ENCODE measurements at places on chromosomes 4 and X. TPM values are rescaled to one million over a fixed set of nuclear protein-coding genes. Genes with fewer than 3 reads are reported as not detected.
A peak's percentile ranks its signal among the peaks of the same experiment; 100 is the strongest.

DNA sequence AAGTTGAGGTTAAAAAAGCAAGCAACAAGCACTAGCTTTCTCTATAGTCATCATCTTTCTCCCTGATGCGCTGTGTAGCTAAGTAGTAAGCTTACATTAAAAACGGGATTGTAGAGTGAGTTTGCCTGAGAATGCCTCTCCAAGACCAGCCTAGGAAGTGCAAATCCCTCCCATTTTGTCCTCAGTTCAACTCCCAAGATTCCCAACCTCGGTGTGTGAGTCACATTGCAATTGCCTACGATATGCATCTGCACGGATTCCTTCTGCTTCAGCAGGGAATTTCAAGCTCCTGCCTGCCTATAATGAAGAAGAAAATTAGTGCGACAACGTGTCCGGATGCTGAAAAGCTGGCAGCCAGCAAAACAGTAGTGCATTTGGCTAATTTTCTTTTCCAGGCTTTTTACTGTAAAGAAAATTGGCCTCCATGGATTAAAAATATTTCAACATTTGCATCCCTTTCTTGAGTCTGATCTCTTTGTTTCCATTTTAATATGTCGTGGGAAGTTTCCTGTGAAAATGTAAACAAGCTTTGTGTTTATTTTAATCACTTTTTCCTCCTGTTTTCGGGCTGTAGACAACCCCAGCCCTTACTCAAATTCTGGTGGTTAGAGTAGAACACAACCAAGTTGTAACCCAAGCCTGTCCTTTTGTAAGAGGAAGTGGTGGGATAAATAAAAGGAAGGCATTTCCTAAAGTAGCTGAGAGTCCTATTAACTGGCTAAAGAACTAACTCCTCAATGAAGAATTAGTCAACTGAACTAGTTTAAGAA lies 58.4 kb upstream of the TET2 start:
- no peaks in the 10 kb centered on the region for H3K27me3 ChIP-seq
- H3K4me3 ChIP-seq: peak overlapping the region; percentile 64
- peak overlapping the region; percentile 85 for H3K27ac ChIP-seq
- DNase-seq: peak; percentile 92

The ZFP42 gene
- not detected for total RNA-seq

The CHIC1 gene
- total RNA-seq: 7.9 TPM

The GIMD1 gene
- total RNA-seq: not detected

GRCh38 chrX:24020306-24020876 lies 6.6 kb downstream of the KLHL15 start:
- H3K4me1 ChIP-seq: peaks cover 16% of the 10 kb centered on the region
- no peaks in the 10 kb centered on the region for H3K27me3 ChIP-seq
- no peaks in the 10 kb centered on the region for H3K36me3 ChIP-seq

- H3K4me3 ChIP-seq: no peak overlapping the region
- no peak overlapping the region for H3K27ac ChIP-seq
- H3K36me3 ChIP-seq: no peaks in the 10 kb centered on the region
- no peaks in the 10 kb centered on the region for H3K4me1 ChIP-seq
Observed at GRCh38 chr4:139785356-139785755, 119.7 kb downstream of the MGST2 start.

GRCh38 chr4:89352541-89352940 lies 44.9 kb upstream of the GPRIN3 start:
- H3K4me1 ChIP-seq: no peaks in the 10 kb centered on the region
- no peaks in the 10 kb centered on the region for H3K27me3 ChIP-seq
- DNase-seq: no peak
- H3K27ac ChIP-seq: no peak overlapping the region

The CAMK2D gene
- 104 TPM for total RNA-seq

DNA sequence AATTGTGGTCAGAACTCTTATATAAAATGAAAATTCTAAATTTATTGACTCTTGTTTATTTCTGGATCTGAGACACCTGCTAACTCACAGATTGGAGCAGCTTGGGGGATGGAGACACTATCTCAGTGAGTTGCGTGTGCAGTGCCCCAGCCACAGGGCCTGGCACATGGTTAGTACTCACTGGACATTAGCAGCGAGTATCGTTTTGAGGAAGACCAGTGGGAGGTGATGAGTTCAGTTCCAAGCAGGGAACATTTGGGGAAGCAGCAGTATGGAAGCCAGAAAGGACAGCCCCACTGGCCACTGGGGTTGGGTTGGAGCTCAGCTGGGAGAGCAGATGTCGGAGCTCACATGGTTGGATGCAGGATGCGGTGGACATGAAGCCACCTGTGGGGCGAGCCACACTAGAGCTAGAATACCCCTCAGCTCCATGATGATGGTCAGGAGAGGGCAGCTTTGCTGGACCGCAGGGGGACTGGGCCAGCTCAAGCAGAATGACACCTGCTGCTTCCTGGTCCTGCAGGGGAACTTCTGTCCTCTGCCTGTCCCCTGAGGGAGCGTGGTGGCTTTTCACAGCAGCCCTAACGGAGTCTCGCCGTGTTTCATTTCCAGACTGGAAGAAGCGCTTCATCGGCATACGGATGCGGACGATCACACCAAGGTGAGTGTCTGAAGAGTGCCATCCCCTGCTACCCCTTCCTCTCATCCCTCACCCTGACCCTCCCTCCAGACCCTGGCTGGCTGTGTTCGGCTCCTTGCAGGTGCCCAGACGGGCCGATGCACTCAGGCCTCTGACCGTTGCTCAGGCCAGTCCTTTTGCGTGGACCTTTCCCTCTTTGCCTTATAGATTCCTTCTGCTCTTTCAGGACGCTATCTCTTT lies 32.5 kb downstream of the HTRA3 start:
- H3K4me1 ChIP-seq: 0 out of 2 replicates have a peak, but pooled peaks cover 6% of the 10 kb centered on the region
- no peak overlapping the region for H3K4me3 ChIP-seq
- H3K27me3 ChIP-seq: no peaks in the 10 kb centered on the region
- no peaks in the 10 kb centered on the region for H3K36me3 ChIP-seq
- H3K27ac ChIP-seq: no peak overlapping the region

DNA sequence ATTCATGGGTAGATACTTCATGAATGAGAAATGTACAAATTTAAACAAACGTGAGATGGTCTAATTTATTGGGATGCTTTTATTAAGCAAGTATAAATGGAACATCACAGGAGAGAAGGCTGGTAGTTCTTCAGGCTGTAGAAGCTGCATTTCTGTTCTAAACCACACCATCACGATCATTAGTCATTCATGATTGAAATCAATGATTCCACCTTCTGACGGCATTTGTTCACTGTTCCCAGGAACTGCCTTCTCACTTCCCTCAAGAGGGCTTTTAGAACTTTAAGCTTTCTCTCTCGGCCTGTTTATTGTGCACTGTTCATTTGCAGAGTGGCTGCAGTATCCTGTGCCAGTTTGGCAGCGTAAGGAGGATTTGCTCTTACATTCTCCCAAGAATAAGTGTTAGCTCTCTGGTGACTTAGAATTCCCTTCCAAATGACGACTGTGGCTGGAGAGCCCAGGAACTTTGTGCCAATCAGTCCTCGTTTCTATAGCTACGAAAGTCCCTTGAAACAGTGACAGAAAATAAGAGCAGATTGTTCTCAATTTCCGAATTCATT lies 54.7 kb downstream of the MFAP3L start:
- H3K27ac ChIP-seq: peak overlapping the region; percentile 50
- no peaks in the 10 kb centered on the region for H3K36me3 ChIP-seq
- H3K4me3 ChIP-seq: no peak overlapping the region
- H3K4me1 ChIP-seq: peaks cover 53% of the 10 kb centered on the region
- H3K27me3 ChIP-seq: no peaks in the 10 kb centered on the region

DNA sequence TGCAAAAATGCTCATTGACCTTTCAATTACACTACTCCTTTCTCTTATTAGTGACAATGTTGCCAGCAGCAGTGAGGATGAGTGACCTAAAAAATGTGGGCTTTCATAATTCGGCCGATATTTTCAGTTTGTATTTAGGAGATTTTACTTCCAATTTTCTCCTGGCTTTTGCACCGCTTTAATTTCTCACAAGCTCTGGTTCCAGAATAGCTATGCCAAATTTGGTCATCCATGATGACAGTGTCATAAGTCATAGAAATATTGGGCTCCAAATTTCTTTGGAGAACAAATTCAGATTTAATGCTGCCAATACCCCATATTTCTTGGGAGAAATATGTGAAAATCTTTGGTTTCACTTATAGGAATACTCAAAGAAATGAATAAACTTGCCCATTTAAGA lies 187.7 kb upstream of the HCCS start:
- H3K36me3 ChIP-seq: no peaks in the 10 kb centered on the region
- no peaks in the 10 kb centered on the region for H3K27me3 ChIP-seq
- peaks cover 33% of the 10 kb centered on the region for H3K4me1 ChIP-seq
- DNase-seq: peak; percentile 45
- 0 out of 2 replicates have a peak overlapping the region, but pooled peaks have one; percentile 2 for H3K27ac ChIP-seq
- 0 out of 2 replicates have a peak overlapping the region, but pooled peaks have one; percentile 29 for H3K4me3 ChIP-seq

- DNase-seq: peak; percentile 83
- H3K27me3 ChIP-seq: no peaks in the 10 kb centered on the region
- no peak overlapping the region for H3K4me3 ChIP-seq
- H3K4me1 ChIP-seq: peaks cover 10% of the 10 kb centered on the region
- H3K36me3 ChIP-seq: no peaks in the 10 kb centered on the region
- no peak overlapping the region for H3K27ac ChIP-seq
Observed at GRCh38 chr4:105765690-105766407, 57.3 kb downstream of the GSTCD start.

DNA sequence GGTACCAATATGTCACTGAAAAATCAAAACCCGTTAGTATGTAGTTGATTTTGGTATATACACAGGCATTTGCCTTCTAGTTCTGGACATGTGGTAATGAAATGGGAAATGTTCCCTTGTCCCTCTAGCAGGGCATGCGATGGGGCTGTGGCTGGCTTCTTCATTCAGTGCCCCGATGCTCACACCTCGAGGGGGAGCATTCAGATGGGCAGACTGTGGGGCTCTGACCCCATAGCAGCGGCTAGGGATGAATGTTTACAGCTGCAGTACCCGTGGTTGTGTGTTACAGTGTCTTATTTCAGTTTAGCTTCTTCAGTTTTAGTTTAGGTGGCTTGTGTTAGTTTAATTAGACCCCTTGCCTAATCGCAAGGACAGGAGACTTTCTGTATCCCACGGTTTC lies 1741.0 kb upstream of the PCDH10 start:
- no peak overlapping the region for H3K27ac ChIP-seq
- H3K4me3 ChIP-seq: no peak overlapping the region

GRCh38 chrX:113947548-113947947 lies 636.3 kb upstream of the HTR2C start:
- no peaks in the 10 kb centered on the region for H3K27me3 ChIP-seq
- H3K36me3 ChIP-seq: no peaks in the 10 kb centered on the region
- H3K4me3 ChIP-seq: no peak overlapping the region
- no peak for DNase-seq

The LRP2BP gene
- not detected for total RNA-seq

The ITIH6 gene
- not detected for total RNA-seq

DNA sequence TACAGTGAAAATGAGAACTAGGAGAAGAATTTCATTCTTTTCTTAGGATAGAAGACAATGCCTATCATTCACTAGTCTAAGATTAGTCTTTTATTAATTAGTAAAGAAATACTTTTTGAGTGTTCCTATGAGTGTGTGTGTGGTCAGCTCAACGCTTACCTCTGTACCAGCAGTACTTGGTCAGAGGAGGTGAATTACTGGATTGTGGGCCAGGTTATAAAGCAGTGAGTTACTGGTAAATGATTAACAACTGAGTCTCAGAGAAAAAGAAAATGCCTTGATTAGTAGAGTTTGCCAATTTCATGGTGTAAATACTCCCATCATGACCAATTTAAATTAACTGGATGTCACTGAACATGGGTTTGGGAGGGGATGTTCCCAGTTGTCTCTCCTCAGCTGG lies 444.6 kb downstream of the STIM2 start:
- no peak for DNase-seq
- no peaks in the 10 kb centered on the region for H3K36me3 ChIP-seq
- no peak overlapping the region for H3K4me3 ChIP-seq
- no peak overlapping the region for H3K27ac ChIP-seq
- no peaks in the 10 kb centered on the region for H3K4me1 ChIP-seq

The CXorf58 gene
- total RNA-seq: not detected

DNA sequence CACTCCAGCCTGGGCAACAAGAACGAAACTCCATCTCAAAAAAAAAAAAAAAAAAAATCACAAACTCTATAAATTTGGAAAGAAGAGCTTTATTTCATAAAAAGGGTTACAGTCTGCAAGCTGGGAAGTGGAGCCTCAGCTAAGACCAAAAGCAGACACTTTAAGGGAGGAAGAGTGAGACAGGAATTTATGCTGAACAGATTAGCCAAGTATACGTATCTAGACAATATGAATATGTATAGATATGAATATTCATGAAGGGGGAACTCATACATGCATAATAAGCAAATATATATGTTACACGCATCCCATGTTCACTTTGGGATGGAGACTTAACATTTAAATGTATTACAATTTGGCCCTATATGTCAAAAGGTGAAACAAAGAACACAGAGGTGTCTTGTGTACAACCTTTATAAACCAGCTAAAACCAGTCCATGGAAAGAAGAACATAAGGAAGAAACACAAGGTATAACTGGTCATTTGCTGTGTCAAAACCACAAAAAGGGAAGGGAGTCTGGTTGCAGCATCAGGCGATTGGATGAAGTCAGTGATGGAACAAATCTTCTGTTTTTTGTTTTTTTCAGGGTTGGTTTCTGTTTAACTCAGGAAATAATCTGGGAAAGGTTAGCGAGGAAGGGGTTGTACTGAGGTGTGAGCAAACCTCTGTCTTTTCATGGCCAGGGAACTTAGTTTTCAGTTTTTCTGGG lies 130.0 kb upstream of the MAOA start:
- H3K4me1 ChIP-seq: no peaks in the 10 kb centered on the region
- no peaks in the 10 kb centered on the region for H3K36me3 ChIP-seq
- H3K27me3 ChIP-seq: no peaks in the 10 kb centered on the region
- DNase-seq: no peak

The ASB5 gene
- total RNA-seq: not detected

DNA sequence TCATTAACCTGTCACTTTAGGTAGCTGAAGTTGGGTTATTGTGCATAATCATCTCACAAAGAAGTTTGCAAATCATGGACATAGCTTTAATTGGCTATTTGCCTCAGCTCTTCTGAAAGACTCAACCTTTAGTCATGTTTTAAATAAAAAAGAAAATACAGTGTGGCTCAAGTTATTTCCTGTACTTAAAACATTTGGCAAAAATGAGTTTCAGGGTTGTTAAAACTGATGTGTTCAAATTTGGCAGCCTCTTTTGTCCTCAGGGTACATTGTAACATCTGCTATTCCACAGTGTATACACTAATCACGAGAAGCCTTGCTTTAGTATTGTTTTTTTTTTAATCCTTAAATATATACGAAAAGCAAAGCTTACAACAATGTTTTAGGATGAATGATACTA lies 31.5 kb upstream of the HPGD start:
- H3K27me3 ChIP-seq: no peaks in the 10 kb centered on the region
- no peak overlapping the region for H3K27ac ChIP-seq
- peaks cover 13% of the 10 kb centered on the region for H3K4me1 ChIP-seq
- H3K36me3 ChIP-seq: no peaks in the 10 kb centered on the region
- peak; percentile 88 for DNase-seq

DNA sequence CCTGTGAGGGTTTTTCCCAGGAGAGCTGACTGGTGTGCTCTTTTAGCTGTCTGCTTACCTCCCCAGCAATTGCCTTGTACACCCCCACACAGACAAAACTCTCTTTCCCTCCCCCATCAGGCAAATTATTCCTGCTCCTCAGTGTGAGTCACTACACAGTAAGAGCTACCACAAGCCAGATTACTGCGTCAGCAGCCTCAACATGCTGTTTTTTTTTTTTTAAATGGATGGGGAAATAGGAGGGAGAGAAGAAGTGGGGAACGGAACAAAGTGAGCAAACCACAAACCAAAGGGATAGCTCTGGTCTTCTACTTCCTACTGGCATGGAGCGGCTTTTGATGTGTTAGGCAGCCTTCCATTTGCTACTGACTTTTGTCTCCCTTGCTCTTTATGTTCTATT lies 107.5 kb upstream of the ACSL4 start:
- H3K4me3 ChIP-seq: no peak overlapping the region
- H3K27me3 ChIP-seq: no peaks in the 10 kb centered on the region
- H3K36me3 ChIP-seq: no peaks in the 10 kb centered on the region
- H3K27ac ChIP-seq: peak overlapping the region; percentile 59
